Right lobe of liver (tissue), 6 donors: ENCODE measurements at places on chromosomes 4 and X. TPM values are rescaled to one million over a fixed set of nuclear protein-coding genes. Genes with fewer than 3 reads are reported as not detected.

Gene KIAA1210
- total RNA-seq = not detected

Gene SLC9B2
- total RNA-seq = 46.4 TPM

Gene TLR3
- total RNA-seq = 9.1 TPM

Gene ZCCHC18
- total RNA-seq = not detected

Gene DNAAF6
- total RNA-seq = not detected

Gene ADGRG2
- total RNA-seq = 0.53 TPM

Gene SLC4A4
- total RNA-seq = 28.7 TPM

Gene NPY2R
- total RNA-seq = not detected

Gene KLHL5
- total RNA-seq = 25.6 TPM

Gene GUCY1B1
- 5.6 TPM for total RNA-seq

Gene NDST3
- total RNA-seq = 1.0 TPM

GRCh38 chrX:16603822-16604221 lies 46.1 kb upstream of the S100G start:
- H3K27ac ChIP-seq = no peak overlapping the region
- no peaks in the 10 kb centered on the region for H3K36me3 ChIP-seq
- DNase-seq = no peak
- H3K4me3 ChIP-seq = no peak overlapping the region
- no peaks in the 10 kb centered on the region for H3K27me3 ChIP-seq
- peaks cover 13% of the 10 kb centered on the region for H3K4me1 ChIP-seq

GRCh38 chrX:51614353-51615012 lies 4.2 kb downstream of the CENPVL3 start:
- H3K27ac ChIP-seq = no peak overlapping the region
- no peaks in the 10 kb centered on the region for H3K36me3 ChIP-seq
- no peak for DNase-seq
- H3K27me3 ChIP-seq = peaks cover 11% of the 10 kb centered on the region
- H3K4me1 ChIP-seq = no peaks in the 10 kb centered on the region
- H3K4me3 ChIP-seq = no peak overlapping the region

GRCh38 chr4:147787204-147787603 lies 55.3 kb downstream of the ARHGAP10 start:
- H3K4me3 ChIP-seq = no peak overlapping the region
- H3K27ac ChIP-seq = no peak overlapping the region
- H3K36me3 ChIP-seq = no peaks in the 10 kb centered on the region
- no peaks in the 10 kb centered on the region for H3K4me1 ChIP-seq

- H3K36me3 ChIP-seq = no peaks in the 10 kb centered on the region
- no peaks in the 10 kb centered on the region for H3K27me3 ChIP-seq
- H3K4me1 ChIP-seq = no peaks in the 10 kb centered on the region
- no peak overlapping the region for H3K4me3 ChIP-seq
- no peak overlapping the region for H3K27ac ChIP-seq
These were observed 260.7 kb downstream of the COL25A1 start for GRCh38 chr4:109041463-109042360.

DNA sequence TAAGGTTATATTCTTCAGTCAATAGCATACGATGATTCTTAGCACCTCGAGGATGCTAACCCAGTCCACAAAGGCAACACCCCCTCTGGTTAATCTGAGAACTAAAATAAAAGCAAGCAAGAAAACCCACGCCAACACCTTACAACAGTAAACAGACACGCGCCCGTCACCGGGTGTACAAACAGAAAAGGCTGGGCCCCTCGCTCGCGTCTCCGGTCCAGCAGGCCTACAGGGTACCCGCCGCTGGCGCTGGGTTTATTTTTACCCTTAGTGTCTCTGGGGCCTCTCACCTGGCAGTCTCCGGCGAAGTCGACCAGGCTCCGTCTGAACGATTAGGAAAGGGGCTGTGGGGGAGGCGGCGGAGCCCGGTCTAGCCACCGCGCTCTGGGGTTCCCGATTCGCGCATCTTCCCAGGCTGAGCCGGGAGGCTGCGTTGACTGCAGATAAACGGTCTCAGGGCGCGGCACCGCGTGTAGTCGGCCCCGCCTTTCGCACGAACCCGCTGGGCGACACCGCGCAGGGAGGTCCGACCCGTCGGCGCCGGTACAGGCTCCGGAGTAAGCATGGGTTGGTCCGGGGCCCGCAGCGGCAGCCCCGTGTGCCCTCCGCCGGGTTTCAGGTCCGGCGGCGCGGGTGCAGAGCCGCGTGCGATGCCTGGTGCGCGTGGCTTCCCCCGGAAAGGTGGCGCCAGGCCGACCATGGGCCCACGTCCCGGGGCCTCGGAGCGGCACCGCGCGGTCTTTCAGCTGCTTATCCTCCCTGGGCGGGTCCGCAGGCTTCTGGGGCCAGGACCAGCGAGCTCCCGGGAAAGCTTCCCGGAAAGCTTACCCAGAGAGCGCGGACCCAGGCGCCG lies 441 bp downstream of the SLC9B2 start:
- peak overlapping the region; percentile 74 for H3K4me3 ChIP-seq
- peak overlapping the region; percentile 90 for H3K27ac ChIP-seq
- no peaks in the 10 kb centered on the region for H3K4me1 ChIP-seq
- peaks cover 5% of the 10 kb centered on the region for H3K36me3 ChIP-seq

DNA sequence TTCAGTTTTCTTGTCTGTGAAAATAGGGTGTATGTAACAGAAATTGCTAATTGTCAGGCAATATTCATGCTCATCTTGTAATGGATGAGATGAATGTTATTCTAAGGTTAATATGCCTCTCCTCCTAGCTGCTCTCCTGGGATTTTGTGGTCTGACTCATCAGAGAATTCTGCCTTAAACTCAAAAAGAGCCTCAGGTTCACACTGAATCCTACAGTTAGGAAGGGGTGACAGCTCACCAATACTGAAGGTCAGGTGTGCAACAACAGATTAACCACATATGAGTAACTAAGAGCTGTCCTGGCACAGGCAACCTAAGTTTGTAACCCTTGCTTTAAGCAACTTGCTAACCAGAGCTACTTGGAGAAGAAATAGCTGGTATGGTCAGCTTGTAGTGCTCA lies 197.7 kb downstream of the SPATA18 start:
- no peaks in the 10 kb centered on the region for H3K36me3 ChIP-seq
- DNase-seq = no peak
- no peak overlapping the region for H3K27ac ChIP-seq
- no peaks in the 10 kb centered on the region for H3K4me1 ChIP-seq
- H3K27me3 ChIP-seq = no peaks in the 10 kb centered on the region

DNA sequence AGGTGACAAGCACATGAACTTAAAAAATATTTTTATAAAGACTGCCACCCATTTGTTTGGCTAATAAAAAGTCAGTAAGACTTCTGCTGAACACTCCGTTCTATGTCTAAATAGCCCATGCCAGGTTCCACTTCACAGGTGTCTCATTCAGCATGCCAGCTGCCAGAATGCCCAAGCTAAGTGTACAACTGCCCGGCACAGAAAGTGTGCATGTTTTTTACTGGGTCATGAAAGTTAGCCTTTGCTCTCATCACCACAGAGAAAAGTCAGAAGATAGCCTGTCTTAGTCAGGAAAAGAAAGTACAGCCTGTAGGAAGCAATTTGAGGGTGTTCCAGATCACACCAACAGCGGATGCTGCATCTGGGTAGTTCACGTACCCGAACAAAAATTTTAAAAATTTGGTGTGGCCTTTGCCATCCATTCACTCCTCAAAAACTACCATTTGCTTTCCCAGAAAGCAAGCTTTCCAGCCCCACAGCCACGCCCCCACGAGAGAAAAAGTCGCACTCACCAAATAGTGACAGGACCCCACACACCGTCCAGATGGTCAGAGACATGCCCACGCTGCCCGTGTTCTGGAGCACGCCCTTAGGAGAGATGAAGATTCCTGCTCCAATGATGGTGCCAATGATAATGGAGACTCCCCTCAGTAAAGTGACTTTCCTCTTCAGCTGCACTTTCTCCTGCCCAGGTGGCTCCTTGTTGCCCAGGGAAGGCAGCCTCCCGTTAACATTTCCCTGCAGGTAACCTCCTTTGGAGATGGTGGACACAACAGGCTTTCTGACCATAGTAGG lies 671 bp downstream of the SLC7A11 start:
- H3K27me3 ChIP-seq = no peaks in the 10 kb centered on the region
- H3K4me1 ChIP-seq = no peaks in the 10 kb centered on the region
- no peak overlapping the region for H3K4me3 ChIP-seq

DNA sequence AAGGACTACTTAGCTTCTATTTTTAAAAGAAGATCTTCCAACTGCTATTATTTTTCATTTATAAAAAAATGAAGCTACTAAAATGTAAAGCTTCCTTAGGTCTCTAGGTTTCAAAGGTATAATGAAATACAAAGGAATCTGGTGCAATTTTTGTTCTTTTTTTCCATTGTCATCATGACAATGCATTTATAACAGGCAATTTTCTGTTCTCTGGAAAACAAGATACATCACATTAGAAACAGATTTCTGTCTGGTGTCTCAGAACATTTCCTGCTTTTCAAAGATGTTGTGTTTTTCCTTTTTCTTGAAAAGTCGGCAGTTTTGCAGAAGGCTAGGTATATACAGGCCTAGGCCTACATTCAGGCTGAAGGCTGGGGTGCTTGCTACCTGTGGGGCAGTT lies 63.6 kb upstream of the ATP8A1 start:
- no peak overlapping the region for H3K27ac ChIP-seq
- H3K27me3 ChIP-seq = no peaks in the 10 kb centered on the region
- H3K4me1 ChIP-seq = no peaks in the 10 kb centered on the region
- no peaks in the 10 kb centered on the region for H3K36me3 ChIP-seq

GRCh38 chr4:110034026-110034393 lies 121.3 kb downstream of the EGF start:
- H3K4me3 ChIP-seq = no peak overlapping the region
- no peak for DNase-seq
- H3K27me3 ChIP-seq = no peaks in the 10 kb centered on the region
- no peaks in the 10 kb centered on the region for H3K4me1 ChIP-seq
- no peak overlapping the region for H3K27ac ChIP-seq

- H3K36me3 ChIP-seq = no peaks in the 10 kb centered on the region
- no peaks in the 10 kb centered on the region for H3K27me3 ChIP-seq
- H3K27ac ChIP-seq = no peak overlapping the region
- H3K4me1 ChIP-seq = no peaks in the 10 kb centered on the region
These were observed 13.5 kb downstream of the TIMP1 start for GRCh38 chrX:47595716-47596251.

DNA sequence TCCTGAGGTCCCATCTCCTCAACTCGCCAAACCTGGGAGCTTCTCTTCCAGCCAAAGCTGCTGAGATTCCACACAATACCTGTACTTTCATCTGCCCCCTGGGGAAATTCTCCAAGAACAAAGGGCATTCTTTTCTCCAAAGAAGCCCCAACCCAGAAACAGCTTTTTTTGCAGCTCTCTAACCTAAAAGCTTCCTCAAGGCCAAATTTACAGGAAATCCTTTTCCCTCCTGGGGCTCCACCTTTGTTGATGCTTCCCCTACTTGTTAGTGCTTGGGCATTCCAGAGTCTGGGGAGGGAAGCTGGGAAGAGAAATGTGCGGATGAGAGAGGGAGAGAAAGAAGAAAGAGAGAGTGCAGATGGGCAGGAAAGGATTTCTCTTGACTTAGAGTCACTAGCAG lies 24.3 kb downstream of the ZBTB33 start:
- no peaks in the 10 kb centered on the region for H3K27me3 ChIP-seq
- no peaks in the 10 kb centered on the region for H3K36me3 ChIP-seq
- H3K4me3 ChIP-seq = no peak overlapping the region
- peaks cover 5% of the 10 kb centered on the region for H3K4me1 ChIP-seq
- no peak for DNase-seq

- H3K27me3 ChIP-seq = no peaks in the 10 kb centered on the region
- DNase-seq = no peak
- no peak overlapping the region for H3K4me3 ChIP-seq
- no peaks in the 10 kb centered on the region for H3K36me3 ChIP-seq
These were observed 92.3 kb downstream of the SPRY1 start for GRCh38 chr4:123488916-123489315.

GRCh38 chr4:76339364-76339763 lies 32.8 kb downstream of the STBD1 start:
- no peaks in the 10 kb centered on the region for H3K36me3 ChIP-seq
- H3K27ac ChIP-seq = no peak overlapping the region
- no peak for DNase-seq
- no peaks in the 10 kb centered on the region for H3K27me3 ChIP-seq

GRCh38 chrX:68931345-68931744 lies 102.5 kb downstream of the EFNB1 start:
- no peaks in the 10 kb centered on the region for H3K36me3 ChIP-seq
- H3K27me3 ChIP-seq = no peaks in the 10 kb centered on the region
- H3K27ac ChIP-seq = no peak overlapping the region
- H3K4me3 ChIP-seq = no peak overlapping the region

GRCh38 chr4:117700111-117700892 lies 334.0 kb upstream of the NDST3 start:
- H3K36me3 ChIP-seq = no peaks in the 10 kb centered on the region
- no peaks in the 10 kb centered on the region for H3K27me3 ChIP-seq
- no peak overlapping the region for H3K27ac ChIP-seq
- peaks cover 18% of the 10 kb centered on the region for H3K4me1 ChIP-seq
- H3K4me3 ChIP-seq = no peak overlapping the region

GRCh38 chrX:48747415-48748016 lies 14.0 kb upstream of the GLOD5 start:
- DNase-seq = no peak
- H3K27me3 ChIP-seq = no peaks in the 10 kb centered on the region
- no peak overlapping the region for H3K4me3 ChIP-seq
- no peaks in the 10 kb centered on the region for H3K36me3 ChIP-seq

GRCh38 chr4:33883111-33883510 lies 2361.2 kb downstream of the ARAP2 start:
- DNase-seq = no peak
- H3K4me3 ChIP-seq = no peak overlapping the region
- no peaks in the 10 kb centered on the region for H3K4me1 ChIP-seq
- no peak overlapping the region for H3K27ac ChIP-seq
- no peaks in the 10 kb centered on the region for H3K36me3 ChIP-seq

GRCh38 chrX:19758539-19758938 lies 128.9 kb downstream of the SH3KBP1 start:
- no peaks in the 10 kb centered on the region for H3K36me3 ChIP-seq
- no peaks in the 10 kb centered on the region for H3K4me1 ChIP-seq
- no peak overlapping the region for H3K27ac ChIP-seq
- H3K4me3 ChIP-seq = no peak overlapping the region

GRCh38 chr4:150970685-150971151 lies 44.4 kb downstream of the LRBA start:
- DNase-seq = no peak
- no peaks in the 10 kb centered on the region for H3K27me3 ChIP-seq
- no peaks in the 10 kb centered on the region for H3K4me1 ChIP-seq
- H3K27ac ChIP-seq = no peak overlapping the region
- no peak overlapping the region for H3K4me3 ChIP-seq
- H3K36me3 ChIP-seq = no peaks in the 10 kb centered on the region

DNA sequence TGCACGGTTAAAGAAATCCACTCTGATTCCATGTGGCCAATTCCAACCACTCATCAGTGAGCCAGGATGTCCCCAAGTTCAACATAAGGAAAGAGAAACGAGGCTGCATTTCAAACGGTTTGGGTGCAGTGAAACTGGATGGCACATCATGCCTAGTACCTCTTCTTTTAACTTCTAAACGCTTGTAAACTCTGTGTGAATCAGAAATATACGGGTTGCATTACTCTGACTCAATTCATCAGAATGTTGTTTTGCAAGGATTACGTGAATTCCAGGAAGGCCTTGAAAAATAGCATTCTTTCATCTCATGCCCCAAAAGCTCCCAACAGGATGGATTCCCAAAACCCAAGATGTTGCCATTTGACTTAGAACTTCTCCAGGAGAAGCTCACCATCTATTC lies 270.4 kb downstream of the LDB2 start:
- DNase-seq = no peak
- H3K27ac ChIP-seq = no peak overlapping the region
- no peak overlapping the region for H3K4me3 ChIP-seq
- H3K27me3 ChIP-seq = no peaks in the 10 kb centered on the region
- H3K36me3 ChIP-seq = no peaks in the 10 kb centered on the region

GRCh38 chr4:89158884-89159503 lies 47.7 kb downstream of the TIGD2 start:
- no peak overlapping the region for H3K4me3 ChIP-seq
- DNase-seq = no peak
- H3K4me1 ChIP-seq = no peaks in the 10 kb centered on the region
- H3K27me3 ChIP-seq = no peaks in the 10 kb centered on the region
- no peaks in the 10 kb centered on the region for H3K36me3 ChIP-seq
